ENCODE measurements at places on chromosomes 2 and 18. TPM values are rescaled to one million over a fixed set of nuclear protein-coding genes. Genes with fewer than 3 reads are reported as not detected.

CPLX4 gene
- not detected for total RNA-seq

NGEF gene
- 14.9 TPM for total RNA-seq

ACADL gene
- 0.26 TPM for total RNA-seq

RUFY4 gene
- total RNA-seq: not detected

GAREM1 gene
- total RNA-seq: 1.8 TPM

CAPN14 gene
- total RNA-seq: 0.12 TPM

PLA2R1 gene
- total RNA-seq: 50.0 TPM

NEU4 gene
- not detected for total RNA-seq

KYNU gene
- total RNA-seq: 0.92 TPM

HTR2B gene
- 269 TPM for total RNA-seq

SKA1 gene
- total RNA-seq: 8.0 TPM

ALK gene
- total RNA-seq: not detected

ACAA2 gene
- 40.2 TPM for total RNA-seq

TUBA3E gene
- not detected for total RNA-seq

SERPINB3 gene
- total RNA-seq: not detected

SH3BP4 gene
- 16.6 TPM for total RNA-seq

TEKT4 gene
- total RNA-seq: not detected

HNRNPLL gene
- 37.9 TPM for total RNA-seq

DSG1 gene
- total RNA-seq: not detected

CPO gene
- total RNA-seq: 0.13 TPM

TMEM127 gene
- total RNA-seq: 28.8 TPM

TIMM21 gene
- 39.2 TPM for total RNA-seq

LOXL3 gene
- total RNA-seq: 155 TPM

SDC1 gene
- 5.3 TPM for total RNA-seq

STARD6 gene
- total RNA-seq: 0.53 TPM

KATNAL2 gene
- 4.1 TPM for total RNA-seq
